ENCODE measurements at places on chromosomes 2 and 18. TPM values are rescaled to one million over a fixed set of nuclear protein-coding genes. Genes with fewer than 3 reads are reported as not detected.

DNA sequence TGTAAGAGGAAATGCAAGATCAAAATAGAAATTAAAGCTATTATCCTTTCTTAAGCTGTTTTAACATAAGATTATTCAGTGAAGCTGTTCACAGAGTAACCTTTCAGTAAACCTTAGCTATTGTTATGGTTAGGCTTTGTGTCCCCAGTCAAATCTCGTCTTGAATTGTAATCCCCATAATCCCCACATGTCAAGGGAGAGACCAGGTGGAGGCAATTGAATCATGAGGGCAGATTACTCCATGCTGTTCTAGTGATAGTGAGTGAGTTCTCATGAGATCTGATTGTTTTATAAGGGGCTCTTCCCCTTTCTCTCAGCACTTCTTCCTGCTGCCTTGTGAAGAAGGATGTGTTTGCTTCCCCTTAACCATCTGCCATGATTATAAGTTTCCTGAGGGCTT, 424.4 kb downstream of the DSEL start:
- no peak overlapping the region for H3K27ac ChIP-seq
- DNase-seq: no peak
- no peaks in the 10 kb centered on the region for H3K27me3 ChIP-seq
- H3K4me3 ChIP-seq: no peak overlapping the region
- H3K36me3 ChIP-seq: no peaks in the 10 kb centered on the region

DNA sequence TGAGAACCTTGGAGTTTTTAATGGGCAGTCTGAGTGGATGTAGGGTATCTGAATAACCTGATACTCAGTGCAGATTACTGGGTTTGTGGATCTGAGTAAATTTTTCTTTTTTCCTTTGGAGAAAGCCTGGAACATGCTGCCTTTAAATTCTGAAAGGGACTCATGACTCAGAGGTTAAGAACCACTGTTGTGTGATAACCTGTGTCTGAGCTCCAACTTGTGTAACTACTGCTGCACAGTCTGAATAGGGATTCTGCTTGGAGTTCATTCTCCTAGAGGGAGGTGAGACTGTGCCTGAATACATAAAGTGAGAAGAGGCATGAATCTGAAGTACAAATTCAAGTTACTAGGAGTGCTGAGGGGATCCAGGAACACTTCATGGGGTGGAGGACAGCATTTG, 36.2 kb downstream of the KDM3A start:
- H3K36me3 ChIP-seq: peaks cover 29% of the 10 kb centered on the region
- no peaks in the 10 kb centered on the region for H3K4me1 ChIP-seq
- DNase-seq: no peak
- H3K27me3 ChIP-seq: no peaks in the 10 kb centered on the region
- no peak overlapping the region for H3K4me3 ChIP-seq

GRCh38 chr2:42410742-42411514, 49.9 kb upstream of the COX7A2L start:
- no peaks in the 10 kb centered on the region for H3K36me3 ChIP-seq
- H3K4me3 ChIP-seq: no peak overlapping the region
- no peak for DNase-seq
- no peak overlapping the region for H3K27ac ChIP-seq
- H3K4me1 ChIP-seq: no peaks in the 10 kb centered on the region

- DNase-seq: peak; percentile 43
- H3K4me3 ChIP-seq: no peak overlapping the region
- peak overlapping the region; percentile 43 for H3K27ac ChIP-seq
- H3K27me3 ChIP-seq: no peaks in the 10 kb centered on the region
Observed at GRCh38 chr2:105611811-105612424, 132.8 kb upstream of the NCK2 start.

DNA sequence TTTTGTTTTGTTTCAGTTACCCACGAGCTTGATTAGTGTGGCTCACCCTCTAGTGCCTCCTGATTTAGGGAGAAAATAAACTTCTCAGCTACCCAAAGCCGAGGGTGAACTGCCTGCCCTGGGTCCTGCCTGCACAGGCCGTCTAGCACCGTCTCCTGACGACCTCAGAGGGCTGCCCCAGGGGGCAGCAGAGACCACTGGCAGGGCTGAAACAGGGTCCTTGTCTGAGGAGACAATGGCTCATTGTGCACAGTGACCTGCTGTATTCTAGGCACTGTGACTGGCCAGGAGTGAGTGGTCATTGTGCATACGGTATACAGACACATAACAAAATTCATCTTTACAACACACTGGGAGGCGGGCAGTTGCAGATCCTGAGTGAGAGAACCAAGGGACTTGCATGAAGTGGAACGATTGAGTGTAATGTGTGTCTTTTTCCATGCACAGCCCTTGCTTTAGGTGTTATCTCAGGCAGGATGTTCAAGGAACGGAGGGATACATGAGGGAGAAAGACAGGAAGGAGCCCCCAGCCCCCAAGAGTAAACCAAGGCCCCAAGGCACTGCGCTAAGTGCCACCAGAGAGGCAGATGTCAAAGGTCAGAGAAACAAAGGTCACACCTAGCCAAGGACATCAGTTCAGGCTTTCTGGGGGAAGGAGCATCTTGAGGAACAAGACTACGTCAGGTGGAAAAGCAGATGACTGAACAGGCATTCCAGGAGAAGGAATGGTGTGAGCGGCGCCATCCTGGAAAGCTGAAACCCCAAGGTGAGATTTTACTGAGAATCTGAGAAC, 421.3 kb downstream of the LPIN1 start:
- H3K27ac ChIP-seq: no peak overlapping the region
- no peaks in the 10 kb centered on the region for H3K4me1 ChIP-seq
- DNase-seq: no peak
- no peaks in the 10 kb centered on the region for H3K27me3 ChIP-seq

KLHL14 gene
- 0.08 TPM for total RNA-seq

TUBA3E gene
- not detected for total RNA-seq

CD226 gene
- total RNA-seq: 1.1 TPM

UGT1A3 gene
- total RNA-seq: 1.9 TPM

Data from colonic mucosa (tissue), 4 donors.